ENCODE measurements at places on chromosomes 2 and 18. TPM values are rescaled to one million over a fixed set of nuclear protein-coding genes. Genes with fewer than 3 reads are reported as not detected.

Gene CABLES1
- 44.2 TPM for total RNA-seq

Gene GALNT14
- 0.83 TPM for total RNA-seq

Gene HSPD1
- 150 TPM for total RNA-seq

DNA sequence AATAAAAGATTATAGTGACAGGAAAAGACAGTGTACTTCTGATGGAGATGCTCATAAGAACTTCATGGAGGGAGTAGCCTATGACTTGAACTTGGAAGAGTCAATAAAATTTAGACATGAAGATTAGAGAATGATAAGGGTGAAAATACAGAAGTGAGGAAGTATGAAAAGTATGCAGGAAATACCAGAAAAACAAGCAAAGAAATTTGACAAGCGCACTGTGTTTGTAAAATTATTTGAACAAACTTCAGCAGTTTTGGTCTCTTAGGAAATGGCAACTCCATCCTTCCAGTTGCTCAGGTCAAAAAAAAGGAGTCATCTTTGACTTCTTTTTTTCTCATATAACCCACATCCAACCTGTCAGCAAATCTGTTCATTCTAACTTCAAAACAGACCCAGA, 864.0 kb upstream of the ZEB2 start:
- no peaks in the 10 kb centered on the region for H3K36me3 ChIP-seq
- no peak for DNase-seq
- no peaks in the 10 kb centered on the region for H3K27me3 ChIP-seq
- no peaks in the 10 kb centered on the region for H3K4me1 ChIP-seq

DNA sequence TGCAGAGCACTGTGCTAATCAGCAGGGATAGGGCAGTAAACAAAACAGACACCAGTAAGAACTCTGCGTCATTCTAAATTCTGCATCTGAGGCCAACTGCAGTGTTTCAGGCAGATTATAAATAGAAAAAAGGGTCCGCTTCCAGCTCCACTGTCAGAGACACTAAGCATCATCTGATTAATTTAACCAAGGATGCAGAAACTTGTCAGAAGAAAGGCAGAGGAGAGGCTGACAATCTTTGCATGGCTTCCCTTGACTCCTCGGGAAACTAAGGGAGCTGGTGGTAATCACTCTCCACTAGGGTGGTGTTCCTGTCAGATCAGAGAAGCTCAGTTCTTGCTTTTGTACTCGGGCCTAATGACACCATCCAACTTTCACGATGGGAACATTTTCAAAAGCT, 123.5 kb downstream of the DNAH6 start:
- no peak overlapping the region for H3K27ac ChIP-seq
- DNase-seq = no peak
- H3K36me3 ChIP-seq = no peaks in the 10 kb centered on the region
- H3K27me3 ChIP-seq = no peaks in the 10 kb centered on the region
- H3K4me3 ChIP-seq = no peak overlapping the region
- no peaks in the 10 kb centered on the region for H3K4me1 ChIP-seq

- H3K27me3 ChIP-seq = no peaks in the 10 kb centered on the region
- no peak for DNase-seq
- peaks cover 13% of the 10 kb centered on the region for H3K4me1 ChIP-seq
- H3K27ac ChIP-seq = no peak overlapping the region
- H3K36me3 ChIP-seq = no peaks in the 10 kb centered on the region
These were observed 62.1 kb downstream of the GBX2 start for GRCh38 chr2:236105955-236106607.

Gene SNTG2
- 1.4 TPM for total RNA-seq

GRCh38 chr2:24049485-24050021, at the start of gene FKBP1B:
Gene FKBP1B, plus strand, starts transcription at chr2:24049741. Its CDS starts 109 bp downstream, at chr2:24049850.
- peak within 1 kb of the TSS; percentile 82 for H3K4me3 ChIP-seq
- peaks cover 30% of the 10 kb centered on the region for H3K4me1 ChIP-seq
- no peaks in the 10 kb centered on the region for H3K36me3 ChIP-seq

GRCh38 chr2:42084231-42084671, 36.4 kb downstream of the PKDCC start:
- H3K4me1 ChIP-seq = peaks cover 15% of the 10 kb centered on the region
- no peak for DNase-seq

GRCh38 chr2:190562121-190562520, 27.6 kb upstream of the NEMP2 start:
- no peak for DNase-seq
- no peaks in the 10 kb centered on the region for H3K4me1 ChIP-seq
- no peak overlapping the region for H3K27ac ChIP-seq
- H3K27me3 ChIP-seq = no peaks in the 10 kb centered on the region
- H3K4me3 ChIP-seq = no peak overlapping the region

DNA sequence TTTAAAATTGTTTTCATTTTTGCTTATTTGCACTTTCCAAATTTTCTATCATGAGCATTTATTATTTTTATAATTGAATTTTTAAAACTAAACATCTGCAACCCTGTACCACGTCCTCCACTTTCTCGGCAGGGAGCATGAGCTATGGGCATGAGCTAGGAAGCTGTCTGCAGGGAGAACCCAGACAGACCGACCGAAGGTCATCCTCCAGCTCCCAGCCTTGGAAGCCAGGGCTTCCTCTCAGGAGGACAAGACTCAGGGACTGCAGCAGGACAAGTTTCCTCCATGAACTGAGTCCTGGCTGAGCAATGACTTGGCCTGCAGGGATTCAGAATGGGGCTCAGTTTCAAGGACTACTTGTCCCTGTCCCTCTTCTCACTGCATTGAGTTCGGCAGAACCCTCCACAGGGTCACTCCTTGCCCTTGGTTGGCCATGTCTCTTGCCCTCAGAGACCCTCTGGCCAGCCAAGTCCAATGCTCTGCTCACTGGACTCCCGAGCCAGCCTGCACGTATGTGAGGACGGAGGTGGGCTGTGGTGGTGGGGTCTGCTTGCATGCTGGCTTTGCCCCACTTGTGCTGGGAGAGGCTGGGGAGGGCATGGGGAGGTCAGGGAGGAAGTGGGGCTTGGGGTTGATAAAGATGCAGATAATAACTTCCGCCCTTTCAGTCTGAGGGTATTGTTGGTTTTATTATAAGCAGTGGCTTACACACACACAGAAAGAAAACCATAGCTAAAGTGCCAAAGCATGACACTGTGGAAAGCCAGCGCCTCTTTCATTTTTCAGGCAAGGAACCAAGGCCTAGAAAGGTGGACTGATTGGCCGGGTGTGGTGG, 6.6 kb downstream of the NMUR1 start:
- peak overlapping the region; percentile 53 for H3K27ac ChIP-seq
- no peak for DNase-seq
- H3K4me1 ChIP-seq = peaks cover 25% of the 10 kb centered on the region
- no peaks in the 10 kb centered on the region for H3K36me3 ChIP-seq
- no peak overlapping the region for H3K4me3 ChIP-seq

All from lower lobe of right lung (tissue), 2 donors.